ENCODE measurements at places on chromosomes 4 and X.

GRCh38 chr4:54189140-54189539 is 40.0 kb upstream of the PDGFRA start:
- no peak overlapping the region for H3K27ac ChIP-seq
- DNase-seq: no peak
- H3K36me3 ChIP-seq: no peaks in the 10 kb centered on the region
- H3K4me1 ChIP-seq: no peaks in the 10 kb centered on the region
- no peak overlapping the region for H3K4me3 ChIP-seq

DNA sequence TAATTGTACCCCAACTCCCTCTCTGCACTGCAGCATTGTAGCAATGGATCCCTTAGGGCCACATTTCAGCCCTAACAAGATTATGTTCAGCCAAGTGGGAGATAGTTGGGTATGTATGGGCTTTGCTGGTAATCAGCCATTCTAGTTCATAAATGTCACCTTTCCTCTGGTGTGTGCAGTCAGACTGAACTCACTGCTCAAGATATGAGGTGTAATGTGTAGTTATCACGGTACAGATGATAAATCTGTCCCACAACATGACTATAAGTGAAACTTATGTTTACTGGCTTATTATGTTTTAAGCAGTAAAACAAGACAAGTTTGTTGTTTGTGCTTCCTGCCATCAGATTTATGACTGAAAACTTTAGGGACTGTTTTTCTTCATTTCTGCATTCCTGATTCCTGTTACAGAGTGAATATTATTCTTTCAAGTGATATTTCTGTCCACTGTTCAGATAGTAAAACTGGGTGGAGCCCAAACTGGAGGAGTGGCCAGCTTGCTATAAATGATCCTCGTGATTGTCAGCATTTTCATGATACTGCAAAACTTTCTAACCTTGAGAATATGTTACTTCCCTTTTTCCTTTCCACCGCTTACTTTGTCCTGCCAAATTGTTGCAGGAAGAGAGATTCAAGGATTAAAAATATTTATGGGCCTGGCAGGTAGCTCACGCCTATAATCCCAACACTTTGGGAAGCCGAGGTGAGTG is 44.9 kb downstream of the ANAPC4 start:
- H3K27me3 ChIP-seq: no peaks in the 10 kb centered on the region
- H3K4me1 ChIP-seq: no peaks in the 10 kb centered on the region
- no peak overlapping the region for H3K27ac ChIP-seq
- DNase-seq: no peak
- no peak overlapping the region for H3K4me3 ChIP-seq

DNA sequence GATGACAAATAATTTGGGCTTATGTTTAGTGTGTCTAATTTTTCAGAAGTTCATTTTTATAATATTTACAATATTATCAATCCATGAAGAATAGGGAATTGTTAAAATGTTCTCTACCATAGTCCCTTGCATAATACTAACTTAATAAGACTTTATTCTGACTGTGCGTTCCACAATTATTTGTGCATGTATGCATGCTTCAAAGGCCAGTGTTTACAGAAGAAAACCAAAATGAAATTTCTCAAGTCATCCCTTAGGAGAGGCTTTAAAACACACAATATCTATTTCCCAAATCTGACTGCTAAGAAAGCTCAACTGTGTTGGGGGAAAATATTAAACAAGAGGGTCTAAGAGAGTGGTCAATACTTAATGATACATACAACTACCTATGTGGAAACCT is 226.3 kb upstream of the ANKRD50 start:
- no peaks in the 10 kb centered on the region for H3K27me3 ChIP-seq
- H3K36me3 ChIP-seq: no peaks in the 10 kb centered on the region
- no peaks in the 10 kb centered on the region for H3K4me1 ChIP-seq
- no peak overlapping the region for H3K27ac ChIP-seq
- H3K4me3 ChIP-seq: no peak overlapping the region

DNA sequence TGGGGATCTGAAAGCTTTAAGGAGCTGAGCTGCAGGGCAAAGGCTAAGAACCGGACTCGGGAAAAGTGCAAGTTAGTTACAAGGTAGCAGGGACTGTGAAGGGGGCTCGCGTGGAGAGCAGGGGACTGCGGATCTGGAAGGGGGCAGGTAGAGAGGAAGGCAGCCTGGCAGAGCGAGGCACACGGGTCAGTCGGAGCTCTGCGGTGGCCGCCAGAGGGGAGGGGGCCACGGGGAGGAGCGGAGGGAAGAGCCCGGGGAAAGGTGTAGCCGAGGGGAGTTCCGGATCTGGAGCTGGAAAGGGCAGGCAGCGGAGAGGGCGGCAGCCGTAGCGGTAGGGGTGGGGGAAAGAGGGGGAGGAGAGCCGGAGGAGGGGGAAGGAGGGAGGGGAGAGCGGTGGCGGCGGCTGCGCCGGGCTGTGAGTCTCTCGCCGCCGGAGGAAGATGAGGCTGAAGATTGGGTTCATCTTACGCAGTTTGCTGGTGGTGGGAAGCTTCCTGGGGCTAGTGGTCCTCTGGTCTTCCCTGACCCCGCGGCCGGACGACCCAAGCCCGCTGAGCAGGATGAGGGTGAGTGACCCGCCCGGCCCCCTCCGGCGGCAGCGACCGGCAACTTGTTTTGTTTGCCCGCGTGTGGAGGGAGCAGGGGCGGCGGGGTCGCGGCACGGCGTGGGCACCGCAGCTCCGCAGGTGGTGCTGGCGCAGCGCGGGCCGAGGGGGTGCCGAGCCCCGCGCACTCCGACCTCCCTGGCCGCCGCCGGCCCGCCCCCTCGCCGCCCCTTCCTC is at the start of gene GALNT7:
Gene GALNT7, plus strand, starts transcription at position 416 of the 782 bp plus-strand sequence. Its CDS starts 25 bp downstream, at position 441.
- peak within 1 kb of the TSS; percentile 94 for H3K4me3 ChIP-seq
- peak; percentile 72 for DNase-seq
- H3K27me3 ChIP-seq: no peaks in the 10 kb centered on the region
- peak within 1 kb of the TSS; percentile 96 for H3K27ac ChIP-seq

- no peak overlapping the region for H3K4me3 ChIP-seq
- no peaks in the 10 kb centered on the region for H3K27me3 ChIP-seq
Observed at GRCh38 chr4:55028196-55028595, 97.2 kb downstream of the KDR start.

- no peak overlapping the region for H3K4me3 ChIP-seq
- no peaks in the 10 kb centered on the region for H3K27me3 ChIP-seq
- H3K36me3 ChIP-seq: no peaks in the 10 kb centered on the region
- no peak for DNase-seq
- no peaks in the 10 kb centered on the region for H3K4me1 ChIP-seq
Observed at GRCh38 chrX:67961516-67961915, 417.7 kb downstream of the AR start.

GRCh38 chrX:43526878-43527277 is 129.2 kb upstream of the MAOA start:
- H3K36me3 ChIP-seq: no peaks in the 10 kb centered on the region
- H3K4me3 ChIP-seq: no peak overlapping the region
- no peaks in the 10 kb centered on the region for H3K27me3 ChIP-seq
- DNase-seq: no peak
- no peaks in the 10 kb centered on the region for H3K4me1 ChIP-seq
- no peak overlapping the region for H3K27ac ChIP-seq

Data from activated CD4-positive, alpha-beta T cell treated with anti-CD3 and anti-CD28 coated beads, Interleukin-2, amount 10 ng/mL, durations not matched to agents 7 days and 5 days (primary cell).